ENCODE measurements at places on chromosomes 2 and 18. TPM values are rescaled to one million over a fixed set of nuclear protein-coding genes. Genes with fewer than 3 reads are reported as not detected.

Gene MPP4
- total RNA-seq: not detected

Gene KLHL29
- 1.6 TPM for total RNA-seq

Gene TUBB8B
- not detected for total RNA-seq

Gene NAB1
- 35.4 TPM for total RNA-seq

Gene CXCR1
- 1.9 TPM for total RNA-seq

- DNase-seq: no peak
Measured at GRCh38 chr2:152759290-152760072, 41.1 kb downstream of the ARL6IP6 start.

- peak; percentile 66 for DNase-seq
Measured at GRCh38 chr2:42970151-42970550, 177.8 kb upstream of the HAAO start.

GRCh38 chr18:39958876-39959275, 1996.2 kb upstream of the PIK3C3 start:
- DNase-seq: no peak

DNA sequence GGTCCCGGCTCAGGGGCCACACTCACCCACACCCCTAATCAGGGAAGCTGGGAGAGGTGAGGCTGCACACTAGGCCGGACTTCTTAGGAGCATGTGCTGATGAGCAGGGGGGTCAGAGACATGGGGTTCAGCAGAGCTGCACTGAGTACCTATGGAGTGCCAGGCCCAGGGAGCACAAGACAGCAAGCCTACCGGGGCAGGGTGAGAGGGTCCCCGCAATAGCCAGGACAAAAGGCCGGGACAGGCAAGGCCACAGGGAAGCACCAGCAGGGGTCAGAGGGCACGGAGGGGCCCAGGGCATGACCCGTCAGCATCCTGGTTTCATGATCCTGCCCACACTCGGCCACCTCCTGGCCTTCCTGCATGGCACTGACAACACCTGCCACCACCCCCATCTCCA, 73.5 kb downstream of the TNS1 start:
- DNase-seq: no peak

GRCh38 chr2:33265584-33266338, 210.7 kb upstream of the RASGRP3 start:
- DNase-seq: no peak

- DNase-seq: no peak
Measured at GRCh38 chr18:63267975-63268721, 51.4 kb downstream of the BCL2 start.

GRCh38 chr2:203692031-203692710, 14.3 kb upstream of the CD28 start:
- no peak for DNase-seq

GRCh38 chr2:138276339-138276738, 225.2 kb upstream of the SPOPL start:
- DNase-seq: no peak

DNA sequence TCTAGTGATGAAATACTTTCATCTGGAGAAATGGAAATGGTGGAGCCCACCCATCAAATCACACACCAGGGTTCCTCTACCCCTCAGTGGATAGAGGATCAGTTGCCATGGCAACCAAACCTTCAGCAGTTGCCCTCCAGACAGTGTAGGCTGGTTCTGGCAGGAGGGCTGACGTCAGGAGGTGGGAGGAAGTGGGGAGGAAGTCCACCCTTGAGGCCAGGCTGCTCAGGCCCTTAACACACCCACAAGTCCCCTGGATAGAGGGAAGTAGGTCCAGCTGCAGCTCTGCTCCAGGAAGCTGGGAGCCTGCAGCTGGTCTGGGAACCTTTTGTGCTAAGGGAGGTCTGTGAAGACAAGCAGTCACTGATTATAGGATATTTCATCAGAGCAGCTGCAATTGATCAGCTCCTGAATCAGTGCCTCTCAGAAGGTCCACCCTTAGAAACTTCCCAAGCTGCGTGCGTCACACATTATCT, 186.6 kb downstream of the MTX2 start:
- no peak for DNase-seq

Measured in cardiac septum (tissue), 1 donor.